Activated gamma-delta T cell treated with anti-CD3 and anti-CD28 coated beads, Interleukin-2, amount 50 U/mL, for 16 hours (primary cell): ENCODE measurements at places on chromosomes 7 and 10.

DNA sequence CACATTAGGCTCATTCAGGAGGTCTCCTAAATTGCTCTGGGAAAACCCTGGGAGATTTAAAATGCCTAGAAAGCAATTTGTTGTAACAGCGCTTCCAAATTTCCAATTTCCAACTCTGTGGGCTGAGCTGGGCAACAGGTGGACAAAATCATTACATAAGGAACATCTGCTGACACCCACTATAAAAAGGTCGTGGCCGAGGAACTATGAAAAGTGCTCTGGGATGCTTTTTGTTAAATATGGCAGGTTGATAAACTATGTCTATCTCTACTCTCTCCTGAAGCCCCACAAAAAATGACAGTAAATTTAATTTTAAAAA lies 45.1 kb downstream of the ATXN7L1 start:
- no peak for DNase-seq

- no peak for DNase-seq
These were observed 56.0 kb upstream of the SDK1 start for GRCh38 chr7:3245077-3245476.

- no peak for DNase-seq
These were observed 35.7 kb downstream of the GSDME start for GRCh38 chr7:24721481-24722001.

DNA sequence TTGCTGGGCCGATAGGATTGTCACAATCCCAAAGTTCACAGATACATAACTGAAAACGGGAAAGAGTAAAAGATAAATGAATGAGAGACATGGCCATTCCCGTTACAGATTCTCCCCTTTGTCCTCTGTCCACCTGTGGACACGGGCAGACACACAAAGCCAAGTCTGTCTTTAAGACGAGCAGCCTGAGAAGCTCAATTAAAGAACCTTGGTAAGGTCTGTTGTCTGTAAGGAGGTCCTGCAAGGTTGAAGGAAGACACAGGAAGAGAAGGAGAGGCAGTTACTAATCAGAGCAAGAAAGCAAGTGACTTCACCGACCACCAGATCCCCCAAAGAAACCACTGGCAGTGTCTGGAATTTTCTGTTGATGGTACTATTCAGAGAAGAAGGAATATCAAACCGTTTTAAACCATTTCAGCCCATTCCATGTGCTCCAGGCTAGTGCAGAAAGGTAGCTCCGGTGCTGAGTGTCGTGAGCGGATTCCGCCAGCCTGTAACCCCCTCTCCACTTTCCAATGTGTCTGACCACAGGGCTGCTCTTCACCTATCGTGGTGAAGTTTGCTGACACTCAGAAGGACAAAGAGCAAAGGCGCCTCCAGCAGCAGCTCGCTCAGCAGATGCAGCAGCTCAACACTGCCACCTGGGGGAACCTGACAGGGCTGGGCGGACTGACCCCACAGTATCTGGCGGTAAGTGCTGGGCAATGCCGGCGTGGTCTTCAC lies 252.6 kb downstream of the CELF2 start:
- peak; percentile 68 for DNase-seq

GRCh38 chr10:75013522-75013921 lies 97.9 kb upstream of the SAMD8 start:
- DNase-seq = no peak

- DNase-seq = no peak
These were observed 64.0 kb upstream of the CTTNBP2 start for GRCh38 chr7:117937049-117937752.

DNA sequence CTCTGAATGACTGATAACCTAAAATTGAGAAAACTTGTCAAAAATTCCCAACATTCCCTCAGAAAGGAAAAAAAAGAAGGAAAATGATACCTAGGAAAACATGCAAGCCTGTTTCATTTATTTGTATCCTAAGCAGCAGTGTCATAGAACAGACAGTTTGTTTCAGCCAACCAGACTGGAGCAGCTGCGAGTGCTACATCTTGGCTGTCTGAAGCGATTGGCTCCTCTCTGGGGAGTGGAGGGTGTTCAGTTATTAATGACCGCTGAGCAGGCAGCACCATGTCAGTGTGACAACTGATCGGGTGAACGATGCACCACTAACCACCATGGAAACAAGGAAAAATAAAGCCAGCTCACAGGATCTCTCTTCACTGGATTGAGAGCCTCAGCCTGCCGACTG lies at the start of gene LRRN3:
Gene LRRN3, plus strand, starts transcription at position 282 of the 400 bp plus-strand sequence. CDS start 31,646 bp downstream, outside the sequence.
- no peak for DNase-seq

DNA sequence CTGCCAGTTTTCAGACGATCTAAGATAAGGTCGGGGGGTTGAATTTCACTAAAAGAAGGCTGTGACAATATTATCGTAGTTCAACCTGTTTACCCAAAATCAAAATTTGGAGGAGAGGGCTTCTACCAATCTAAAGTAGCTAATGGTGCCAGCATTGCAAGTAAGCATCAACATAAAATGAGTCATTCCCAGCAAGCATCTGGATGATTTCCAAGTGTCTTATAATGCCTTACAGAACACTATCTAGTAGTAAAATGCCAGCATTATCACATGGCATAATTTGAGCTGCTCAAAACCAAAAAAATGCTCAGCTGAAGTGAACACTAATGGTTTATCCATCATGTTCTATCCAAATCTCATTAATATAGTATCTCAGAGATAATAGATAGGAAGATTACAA lies 1193.9 kb downstream of the DNAJB9 start:
- no peak for DNase-seq

GRCh38 chr7:424961-425793 lies 94.5 kb downstream of the PDGFA start:
- no peak for DNase-seq

GRCh38 chr7:48420206-48420605 lies 248.9 kb downstream of the ABCA13 start:
- no peak for DNase-seq

GRCh38 chr7:45165857-45166256 lies 8.3 kb downstream of the RAMP3 start:
- no peak for DNase-seq

DNA sequence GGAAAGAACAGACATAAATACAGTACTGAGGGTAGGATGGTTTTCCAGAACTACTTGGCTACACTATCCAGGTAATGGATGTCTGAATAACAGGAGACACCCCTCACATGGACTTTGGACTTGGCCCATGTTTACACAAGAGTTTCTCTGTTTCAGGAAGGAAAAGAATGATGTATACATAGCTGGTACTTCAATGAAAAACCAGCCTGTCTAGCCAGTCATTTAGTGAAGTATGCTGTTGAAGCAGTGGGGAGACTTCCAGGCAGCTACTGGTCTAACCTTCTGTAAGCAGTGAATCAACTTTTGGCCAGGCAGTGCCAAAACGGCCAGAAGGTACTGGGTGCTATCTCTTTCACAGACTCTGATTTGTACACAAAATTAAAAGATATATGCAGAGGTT lies 135.0 kb downstream of the MBL2 start:
- DNase-seq = no peak

GRCh38 chr7:72754312-72754711 lies 73.7 kb downstream of the TYW1B start:
- DNase-seq = no peak

GRCh38 chr10:77533887-77534278 lies 103.7 kb downstream of the KCNMA1 start:
- no peak for DNase-seq

- no peak for DNase-seq
These were observed 116.0 kb downstream of the BUB3 start for GRCh38 chr10:123270221-123270620.

- no peak for DNase-seq
These were observed 110.3 kb downstream of the MBL2 start for GRCh38 chr10:52662256-52662655.

GRCh38 chr10:62308101-62308500 lies 39.5 kb upstream of the RTKN2 start:
- no peak for DNase-seq

- no peak for DNase-seq
These were observed 97.1 kb downstream of the CHST15 start for GRCh38 chr10:123996302-123996701.

- no peak for DNase-seq
These were observed 176.2 kb upstream of the SHH start for GRCh38 chr7:155988416-155988815.

DNA sequence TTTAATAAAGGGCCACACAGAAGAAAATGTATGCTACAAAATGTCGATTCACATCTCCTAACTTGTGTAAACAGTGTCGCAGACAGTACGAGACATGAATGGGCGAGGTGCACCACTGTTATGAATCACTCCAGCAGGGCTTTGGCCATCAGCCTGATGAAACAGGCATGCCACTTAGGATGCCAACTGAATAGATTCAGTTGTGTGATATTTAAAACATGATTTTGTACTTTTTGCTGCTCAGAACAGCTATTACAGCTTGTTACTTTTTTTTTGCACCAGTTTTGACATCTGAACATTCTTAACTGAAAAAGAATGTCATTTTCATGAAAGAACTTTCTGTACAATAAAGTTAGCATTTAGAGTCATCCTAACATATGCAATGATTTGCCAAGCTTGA lies 138.1 kb downstream of the VTI1A start:
- no peak for DNase-seq

DNA sequence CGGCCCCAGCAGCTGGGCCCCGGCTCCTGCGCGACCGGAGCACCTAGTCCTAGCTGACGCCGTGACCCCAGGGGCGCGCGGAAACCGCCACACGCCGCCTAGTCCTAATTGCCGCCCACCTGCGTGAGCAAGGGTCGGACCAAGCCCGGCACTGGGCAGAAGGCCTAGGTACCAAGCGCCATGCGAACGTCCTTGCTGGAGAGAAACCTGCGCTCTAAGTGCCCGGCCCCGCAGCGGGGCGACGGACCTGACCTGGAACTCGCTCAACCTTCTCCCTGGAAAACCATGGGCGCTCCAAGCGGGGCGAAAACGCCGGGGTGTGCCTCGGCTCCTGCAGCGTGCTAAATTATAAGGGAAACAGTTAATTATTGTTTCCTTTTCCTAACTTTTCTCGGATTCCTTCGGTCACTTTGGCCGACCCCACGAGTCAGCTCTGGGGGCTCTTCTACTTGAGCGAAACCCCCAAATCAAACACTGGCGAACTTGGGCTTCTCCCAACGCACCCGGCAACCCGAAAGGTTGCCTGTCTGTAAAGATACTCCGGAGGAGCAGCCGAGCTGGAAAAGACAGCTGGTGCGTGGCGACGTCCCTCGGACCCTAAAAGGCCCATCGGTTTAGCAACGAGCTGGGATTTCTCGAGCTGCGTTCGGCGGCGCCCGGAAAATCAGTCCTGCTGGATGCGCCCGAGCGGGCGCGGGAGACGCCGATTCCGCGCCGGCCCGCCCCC lies 5.3 kb upstream of the EBF3 start:
- DNase-seq = no peak

DNA sequence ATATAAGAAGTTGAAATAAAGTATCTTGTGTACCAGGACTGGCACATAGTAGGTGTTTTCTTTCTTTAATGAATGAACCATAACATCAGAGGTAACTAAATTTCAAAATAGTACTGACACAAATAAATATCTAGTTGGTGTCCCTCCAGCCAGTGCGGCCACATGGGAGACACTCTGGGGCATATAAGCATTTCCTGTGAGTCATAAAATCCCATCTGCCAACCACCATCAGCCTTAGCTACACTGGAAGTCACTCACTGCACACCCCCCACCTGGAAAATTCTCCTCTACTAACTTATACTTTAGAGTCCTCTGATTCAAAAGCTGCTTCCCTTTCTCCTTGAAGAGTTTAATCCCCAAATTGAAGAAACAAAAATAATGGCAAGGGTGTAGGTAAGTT lies 32.5 kb downstream of the DYDC1 start:
- no peak for DNase-seq

- no peak for DNase-seq
These were observed 27.7 kb downstream of the PLXNA4 start for GRCh38 chr7:132548489-132549078.

- DNase-seq = no peak
These were observed 12.6 kb upstream of the NRBF2 start for GRCh38 chr10:63120554-63120953.

- no peak for DNase-seq
These were observed 4.4 kb downstream of the MYL7 start for GRCh38 chr7:44136731-44137130.
